Hepatocyte (in vitro differentiated cells): ENCODE measurements at places on chromosomes 13 and 19. TPM values are rescaled to one million over a fixed set of nuclear protein-coding genes. Genes with fewer than 3 reads are reported as not detected.

DNA sequence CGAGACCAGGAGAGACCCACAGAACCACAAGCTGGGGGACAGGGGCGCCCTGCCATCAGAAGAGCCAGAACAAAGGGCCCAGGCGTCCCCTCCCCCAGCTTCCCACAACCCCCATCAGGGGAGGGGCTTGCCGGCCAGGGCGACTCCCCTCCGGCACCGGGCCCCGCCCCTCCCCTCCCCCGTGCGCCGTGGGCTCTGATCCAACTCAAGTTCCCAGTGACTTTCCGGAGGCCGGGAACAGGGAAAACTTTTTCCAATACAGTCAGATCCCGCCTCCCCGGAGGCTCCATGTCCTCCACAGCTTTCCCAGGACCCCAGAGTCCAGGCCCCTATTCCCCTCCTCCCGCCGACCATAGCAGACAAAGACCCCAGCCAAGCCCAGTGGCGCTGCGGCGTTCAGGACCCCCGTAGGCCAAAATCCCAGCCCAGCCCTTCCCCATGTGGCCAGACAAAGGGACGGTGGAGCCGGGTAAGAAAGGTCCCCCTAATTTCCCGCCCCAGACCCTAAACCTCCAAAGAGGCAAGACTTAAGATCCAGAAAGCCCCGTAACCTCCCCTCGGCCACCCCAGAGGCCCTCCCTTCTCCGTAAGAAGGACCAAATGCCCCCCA, 673 bp downstream of the TEAD2 start:
- no peaks in the 10 kb centered on the region for H3K36me3 ChIP-seq
- H3K27ac ChIP-seq, result peak overlapping the region; percentile 98
- DNase-seq, result peak; percentile 94
- no peaks in the 10 kb centered on the region for H3K4me1 ChIP-seq
- peak overlapping the region; percentile 95 for H3K4me3 ChIP-seq

Gene ZNF681
- 0.74 and 0.78 TPM in 2 replicates for polyA plus RNA-seq

DNA sequence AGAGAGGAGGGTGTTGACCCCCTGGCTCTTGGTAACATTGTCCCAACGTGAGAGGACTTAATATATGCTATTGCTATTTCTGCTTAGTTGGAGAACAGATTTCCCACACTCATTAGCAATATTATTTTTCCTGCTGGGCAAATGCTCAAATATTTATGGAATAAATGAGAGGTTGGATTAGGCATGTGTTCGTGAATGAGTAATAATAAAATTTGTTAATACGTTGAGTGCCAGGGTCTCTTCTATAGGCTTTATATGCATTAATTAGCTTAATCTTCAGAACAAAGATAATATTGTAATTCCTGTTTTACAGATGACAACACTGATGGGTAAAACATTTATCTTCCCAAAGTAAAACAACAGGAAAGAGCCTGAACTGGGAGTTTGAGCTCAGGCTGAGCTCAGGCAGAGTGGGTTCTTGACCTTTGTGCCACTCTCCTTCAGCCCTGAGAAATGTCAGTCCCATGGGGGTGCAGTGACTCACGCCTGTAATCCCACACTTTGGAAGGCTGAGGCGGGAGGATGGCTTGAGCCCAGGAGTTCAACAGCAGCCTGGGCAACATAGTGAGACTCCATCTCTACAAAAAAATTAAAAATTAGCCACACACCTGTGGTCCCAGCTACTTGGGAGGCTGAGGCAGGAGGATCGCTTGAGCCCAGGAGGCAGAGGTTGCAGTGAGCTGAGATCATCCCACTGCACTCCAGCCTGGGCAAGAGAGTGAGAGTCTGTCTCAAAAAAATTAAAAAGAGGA, 1.2 kb downstream of the ZNF233 start:
- peaks cover 5% of the 10 kb centered on the region for H3K4me1 ChIP-seq
- H3K27me3 ChIP-seq, result no peaks in the 10 kb centered on the region
- peak overlapping the region; percentile 82 for H3K27ac ChIP-seq
- H3K36me3 ChIP-seq, result no peaks in the 10 kb centered on the region

GRCh38 chr13:110450016-110450900, 111.3 kb downstream of the RAB20 start:
- H3K36me3 ChIP-seq, result no peaks in the 10 kb centered on the region
- DNase-seq, result no peak
- H3K4me1 ChIP-seq, result peaks cover 7% of the 10 kb centered on the region
- H3K27me3 ChIP-seq, result no peaks in the 10 kb centered on the region

GRCh38 chr19:56403261-56403660, 871 bp upstream of the ZNF583 start:
- H3K4me1 ChIP-seq, result no peaks in the 10 kb centered on the region
- no peaks in the 10 kb centered on the region for H3K27me3 ChIP-seq
- peak overlapping the region; percentile 51 for H3K4me3 ChIP-seq
- no peak for DNase-seq

DNA sequence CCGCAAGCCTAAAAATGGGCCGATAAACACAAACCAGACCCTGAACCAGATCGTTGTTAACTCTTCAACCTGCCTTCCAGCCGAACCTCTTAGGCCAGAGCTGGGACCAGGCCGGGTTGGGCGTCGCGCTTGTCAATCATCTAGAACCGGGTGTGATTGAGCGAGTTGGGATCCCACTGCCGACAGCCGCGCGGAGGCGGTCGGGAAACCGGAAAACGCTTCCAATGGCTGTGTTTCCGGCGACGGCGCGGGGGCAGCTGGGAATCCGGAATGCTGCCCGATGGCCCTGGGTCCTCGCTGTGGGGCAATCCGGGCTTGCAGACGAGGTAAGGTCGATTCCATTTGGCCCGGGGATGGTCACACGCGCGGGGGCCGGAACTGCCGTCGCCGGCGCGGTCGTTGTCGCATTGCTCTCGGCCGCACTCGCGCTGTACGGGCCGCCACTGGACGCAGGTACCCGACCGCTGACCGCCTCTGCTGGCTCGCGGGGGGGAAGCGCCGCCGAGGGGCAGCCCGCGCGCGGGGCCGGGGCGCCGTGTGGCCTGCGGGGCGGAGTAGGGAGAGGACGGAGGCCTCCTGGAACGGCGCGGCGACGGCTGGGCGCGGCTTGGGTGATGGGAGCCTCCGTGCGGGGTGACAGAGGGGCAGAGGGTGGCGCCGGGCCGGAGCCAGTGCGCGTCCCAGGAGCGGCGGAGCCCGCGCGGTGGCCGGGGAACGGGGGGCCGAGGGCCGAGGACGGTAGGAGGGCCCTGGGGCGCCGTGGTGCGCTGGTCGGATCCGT, at the start of gene NAXD:
Gene NAXD (plus strand): TSS at position 224 of the 781 bp plus-strand sequence. CDS start 57 bp downstream, at position 281.
- H3K27ac ChIP-seq, result peak within 1 kb of the TSS; percentile 94
- peaks cover 29% of the 10 kb centered on the region for H3K4me1 ChIP-seq
- H3K4me3 ChIP-seq, result peak within 1 kb of the TSS; percentile 53
- H3K27me3 ChIP-seq, result no peaks in the 10 kb centered on the region
- no peaks in the 10 kb centered on the region for H3K36me3 ChIP-seq

DNA sequence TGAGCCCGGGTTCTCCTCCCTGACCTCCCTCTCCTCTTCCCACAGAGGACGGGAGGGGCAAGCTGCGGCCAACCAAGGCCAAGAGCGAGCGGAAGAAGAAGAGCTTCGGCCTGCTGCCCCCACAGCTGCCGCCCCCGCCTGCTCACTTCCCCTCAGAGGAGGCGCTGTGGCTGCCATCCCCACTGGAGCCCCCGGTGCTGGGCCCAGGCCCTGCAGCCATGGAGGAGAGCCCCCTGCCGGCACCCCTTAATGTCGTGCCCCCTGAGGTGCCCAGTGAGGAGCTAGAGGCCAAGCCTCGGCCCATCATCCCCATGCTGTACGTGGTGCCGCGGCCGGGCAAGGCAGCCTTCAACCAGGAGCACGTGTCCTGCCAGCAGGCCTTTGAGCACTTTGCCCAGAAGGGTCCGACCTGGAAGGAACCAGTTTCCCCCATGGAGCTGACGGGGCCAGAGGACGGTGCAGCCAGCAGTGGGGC, 162.2 kb downstream of the KDM4B start:
- H3K4me3 ChIP-seq, result no peak overlapping the region
- H3K27me3 ChIP-seq, result no peaks in the 10 kb centered on the region
- DNase-seq, result no peak
- H3K27ac ChIP-seq, result peak overlapping the region; percentile 92
- peaks cover 37% of the 10 kb centered on the region for H3K4me1 ChIP-seq

DNA sequence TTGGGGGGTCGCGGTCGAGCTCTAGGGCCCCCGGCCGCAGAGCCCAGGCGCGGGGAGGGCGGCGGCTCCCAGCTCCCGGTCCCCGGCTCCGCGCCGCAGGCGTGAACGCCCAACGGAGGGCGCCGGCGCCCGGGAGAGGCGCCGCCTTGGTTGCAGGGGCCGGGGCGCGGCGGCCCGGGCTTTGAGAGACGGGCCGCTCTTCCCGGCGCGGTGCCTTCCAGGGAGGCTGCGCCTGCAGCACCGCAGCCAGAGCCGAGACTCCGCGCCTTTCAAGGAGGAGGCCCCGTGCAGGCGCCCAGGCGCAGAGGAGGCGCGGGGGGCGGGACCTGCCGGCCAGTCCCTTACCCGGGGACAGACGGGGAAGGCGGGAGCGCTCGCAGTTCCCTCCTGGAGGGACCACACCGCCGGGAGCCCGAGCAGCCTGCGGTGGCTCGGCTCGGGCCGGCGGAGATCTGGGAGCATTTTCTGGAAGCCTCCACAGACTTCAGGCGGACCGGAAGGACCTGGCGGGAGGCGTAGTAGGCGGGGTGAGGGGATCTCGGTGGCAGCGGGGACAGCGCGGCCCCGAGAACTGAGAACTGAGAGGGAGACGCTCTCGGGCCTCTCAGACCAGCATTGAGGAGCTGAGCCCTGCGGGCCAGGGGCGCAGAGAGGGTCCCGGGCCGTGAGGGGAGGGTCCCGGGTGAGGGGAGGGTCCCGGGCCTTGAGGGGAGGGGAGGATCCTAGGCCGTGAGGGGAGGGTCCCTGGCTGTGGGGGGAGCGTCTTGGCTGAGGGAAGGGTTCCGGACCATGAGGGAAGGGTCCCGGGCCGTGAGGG, 25.5 kb upstream of the MCF2L start:
- H3K36me3 ChIP-seq, result no peaks in the 10 kb centered on the region
- no peaks in the 10 kb centered on the region for H3K4me1 ChIP-seq
- H3K4me3 ChIP-seq, result peak overlapping the region; percentile 78
- DNase-seq, result peak; percentile 77
- peak overlapping the region; percentile 80 for H3K27ac ChIP-seq

DNA sequence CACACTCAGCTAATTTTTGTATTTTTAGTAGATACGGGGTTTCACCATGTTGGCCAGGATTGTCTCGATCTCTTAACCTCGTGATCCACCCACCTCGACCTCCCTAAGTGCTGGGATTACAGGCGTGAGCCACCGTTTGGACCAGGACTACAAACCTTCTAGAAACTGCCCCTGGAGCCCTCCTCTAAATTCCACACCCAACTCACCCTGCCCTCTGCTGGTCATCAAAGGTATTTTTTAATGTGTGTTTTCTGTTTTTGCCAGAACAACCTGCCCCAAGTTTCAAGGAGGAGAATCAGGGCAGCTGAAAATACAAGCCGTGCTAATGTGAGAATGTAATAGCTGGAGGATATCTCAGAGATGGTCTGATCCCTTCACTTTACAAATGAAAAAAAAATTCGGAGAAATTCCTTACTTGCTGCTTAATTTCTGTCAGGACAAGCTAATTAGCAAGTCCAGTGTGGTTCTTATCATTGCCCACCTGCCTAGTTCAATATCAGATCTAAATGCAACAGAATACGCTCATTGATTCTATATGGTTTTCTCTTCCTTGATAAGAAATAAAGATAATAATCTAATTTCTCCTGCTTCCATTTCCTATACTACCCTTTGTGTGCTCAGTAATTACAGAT, 4.1 kb downstream of the ATP8A2 start:
- peaks cover 44% of the 10 kb centered on the region for H3K27me3 ChIP-seq
- peak; percentile 56 for DNase-seq
- H3K27ac ChIP-seq, result no peak overlapping the region
- H3K4me3 ChIP-seq, result no peak overlapping the region
- H3K36me3 ChIP-seq, result no peaks in the 10 kb centered on the region
- no peaks in the 10 kb centered on the region for H3K4me1 ChIP-seq

Gene LAIR1
- 1.8 and 2.2 TPM in 2 replicates for polyA plus RNA-seq

Gene KCNN1
- polyA plus RNA-seq, result 3.2 and 3.3 TPM in 2 replicates

Gene HMG20B
- 82.3 and 105 TPM in 2 replicates for polyA plus RNA-seq

Gene SIGLEC5
- not detected in 2 replicates for polyA plus RNA-seq

Gene ZNF845
- 1.6 and 1.7 TPM in 2 replicates for polyA plus RNA-seq

DNA sequence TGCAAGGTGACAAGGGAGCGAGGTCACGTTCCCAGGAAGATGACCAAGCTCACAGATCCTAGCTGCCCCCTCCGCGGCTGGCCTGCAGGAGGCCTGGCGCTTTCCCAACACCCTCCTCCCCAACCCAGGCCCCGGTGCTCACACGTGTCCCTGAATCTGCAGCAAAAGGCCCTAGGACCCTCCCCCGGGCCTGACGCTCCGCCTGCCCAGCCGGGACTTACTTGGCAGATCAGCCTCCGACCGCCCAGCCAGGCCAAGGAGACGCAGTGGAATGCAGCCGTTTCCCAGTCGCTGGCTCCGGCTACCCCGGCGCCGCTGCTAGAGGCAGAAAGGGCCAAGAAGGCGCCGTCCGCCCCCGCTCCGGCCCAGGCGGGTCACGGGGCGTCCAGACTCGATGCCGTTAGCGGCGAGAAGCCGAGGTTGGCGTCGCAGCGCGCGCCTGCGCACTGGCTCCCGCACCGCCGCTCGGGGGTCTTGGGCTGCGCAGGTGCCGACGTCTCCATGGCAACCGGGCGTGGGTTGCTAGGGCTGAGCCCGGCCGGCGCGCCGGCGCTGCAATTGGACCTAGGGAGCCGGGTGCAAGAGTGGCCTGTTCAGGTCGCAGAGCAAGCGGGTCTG, at the start of gene PNMA8A:
Gene PNMA8A (minus strand): TSS at position 448 of the 618 bp plus-strand sequence. CDS start 528 bp downstream, outside the sequence.
- no peaks in the 10 kb centered on the region for H3K36me3 ChIP-seq
- peak within 1 kb of the TSS; percentile 22 for H3K27ac ChIP-seq
- H3K27me3 ChIP-seq, result no peaks in the 10 kb centered on the region
- peaks cover 12% of the 10 kb centered on the region for H3K4me1 ChIP-seq

GRCh38 chr13:41973247-41973741, 12.4 kb upstream of the VWA8 start:
- H3K4me1 ChIP-seq, result no peaks in the 10 kb centered on the region
- H3K27me3 ChIP-seq, result no peaks in the 10 kb centered on the region
- no peaks in the 10 kb centered on the region for H3K36me3 ChIP-seq
- no peak overlapping the region for H3K27ac ChIP-seq
- DNase-seq, result no peak
- no peak overlapping the region for H3K4me3 ChIP-seq

- H3K36me3 ChIP-seq, result no peaks in the 10 kb centered on the region
- H3K27ac ChIP-seq, result no peak overlapping the region
- no peaks in the 10 kb centered on the region for H3K4me1 ChIP-seq
- H3K4me3 ChIP-seq, result no peak overlapping the region
- H3K27me3 ChIP-seq, result no peaks in the 10 kb centered on the region
These were observed 49.1 kb downstream of the SAE1 start for GRCh38 chr19:47179653-47180310.

Gene HS6ST3
- polyA plus RNA-seq, result 1.7 and 2.7 TPM in 2 replicates

Gene POU4F1
- 0.16 TPM in 1 of 2 replicates, not detected in the other for polyA plus RNA-seq
